SK-MEL-5 (cell line): ENCODE measurements at places on chromosomes 2 and 18.
A peak's percentile ranks its signal among the peaks of the same experiment; 100 is the strongest.

DNA sequence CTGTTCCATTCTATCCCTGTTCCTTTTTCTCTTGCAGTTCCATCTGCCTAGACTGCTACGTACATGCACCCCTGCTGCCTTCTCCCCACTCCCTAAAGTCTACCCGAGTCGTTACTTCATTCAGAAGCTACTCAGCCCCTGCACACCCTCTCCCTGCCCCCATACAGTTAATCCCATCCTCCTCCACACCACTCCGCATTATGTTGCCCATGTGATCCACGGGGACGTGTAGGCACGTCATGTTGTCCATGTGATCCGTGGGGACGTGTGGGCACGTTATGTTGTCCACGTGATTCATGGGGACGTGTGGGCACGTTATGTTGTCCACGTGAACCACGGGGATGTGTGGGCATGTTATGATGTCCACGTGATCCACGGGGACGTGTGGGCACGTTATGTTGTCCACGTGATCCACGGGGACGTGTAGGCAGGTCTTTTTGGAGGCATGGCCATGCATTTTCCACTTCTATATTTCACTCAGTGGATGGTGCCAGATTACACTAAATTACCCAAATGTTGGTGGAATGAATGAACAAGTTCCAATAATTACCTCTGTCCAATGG lies 299.5 kb downstream of the DCDC2C start:
- peak; percentile 13 for DNase-seq

DNA sequence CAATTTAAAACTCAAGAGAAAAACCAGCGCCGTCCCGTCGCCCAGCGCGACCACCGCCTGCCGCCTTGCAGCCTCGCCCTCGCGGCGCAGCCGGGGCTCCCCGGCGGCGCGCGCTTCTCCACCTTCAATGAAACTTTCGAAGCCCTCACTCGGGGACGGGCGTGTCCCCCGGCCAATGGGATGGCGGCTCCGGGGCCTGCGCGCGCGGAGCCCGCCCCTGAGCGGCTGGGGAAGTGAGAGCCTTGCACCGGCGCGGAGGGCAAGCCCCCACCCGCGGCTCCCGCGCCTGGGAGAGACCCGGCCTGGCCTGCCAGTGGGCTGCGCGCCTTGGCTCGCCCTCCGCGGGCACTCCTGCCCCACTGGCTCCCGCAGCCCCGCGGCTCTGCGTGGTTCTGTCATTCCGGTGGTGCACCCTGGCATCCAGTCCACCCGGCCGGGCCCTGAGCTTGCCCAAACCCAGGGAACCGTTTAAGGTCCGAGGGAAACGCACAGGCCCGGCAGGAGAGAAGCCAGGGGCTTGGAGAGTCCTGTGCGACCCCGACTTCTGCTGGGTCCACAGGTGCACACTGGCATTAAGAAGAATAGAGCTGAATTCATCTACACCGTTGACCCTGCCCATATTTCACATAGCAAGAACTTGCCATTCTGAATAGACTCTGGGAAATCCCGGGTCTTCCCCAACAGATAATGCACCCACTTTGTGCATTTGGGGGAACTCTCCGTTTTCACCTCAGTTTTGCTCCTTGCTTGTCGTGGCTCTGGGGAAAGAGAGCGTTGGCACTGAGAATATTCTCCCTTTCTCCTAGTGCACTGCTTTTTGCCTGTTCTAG lies at the start of gene PIEZO2:
Gene PIEZO2 (minus strand): TSS at position 129 of the 830 bp plus-strand sequence. CDS start 981 bp downstream, outside the sequence.
- DNase-seq: peak; percentile 19

- DNase-seq: no peak
These were observed 236.5 kb downstream of the ZNF804A start for GRCh38 chr2:184834699-184835397.

DNA sequence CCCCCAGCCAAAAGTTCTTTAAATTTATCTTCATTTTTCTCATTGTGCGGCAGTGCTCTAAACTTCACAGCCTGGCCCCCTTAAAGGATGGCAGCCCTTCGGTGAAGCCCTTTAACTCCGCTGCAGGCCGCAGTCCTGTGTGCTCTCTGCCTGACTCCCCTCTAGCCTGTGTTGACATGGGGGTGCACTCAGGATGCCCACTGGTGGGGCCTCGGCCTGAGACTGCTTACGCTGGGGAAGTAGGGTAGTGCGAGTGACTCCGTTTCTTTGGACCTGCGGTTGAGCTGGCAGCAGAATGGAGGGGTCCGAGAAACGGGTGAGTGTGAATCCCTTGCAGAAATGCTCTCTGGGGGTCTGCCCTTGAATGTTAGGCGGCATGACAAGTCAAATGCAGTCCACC lies 5.6 kb downstream of the RAB12 start:
- no peak for DNase-seq

DNA sequence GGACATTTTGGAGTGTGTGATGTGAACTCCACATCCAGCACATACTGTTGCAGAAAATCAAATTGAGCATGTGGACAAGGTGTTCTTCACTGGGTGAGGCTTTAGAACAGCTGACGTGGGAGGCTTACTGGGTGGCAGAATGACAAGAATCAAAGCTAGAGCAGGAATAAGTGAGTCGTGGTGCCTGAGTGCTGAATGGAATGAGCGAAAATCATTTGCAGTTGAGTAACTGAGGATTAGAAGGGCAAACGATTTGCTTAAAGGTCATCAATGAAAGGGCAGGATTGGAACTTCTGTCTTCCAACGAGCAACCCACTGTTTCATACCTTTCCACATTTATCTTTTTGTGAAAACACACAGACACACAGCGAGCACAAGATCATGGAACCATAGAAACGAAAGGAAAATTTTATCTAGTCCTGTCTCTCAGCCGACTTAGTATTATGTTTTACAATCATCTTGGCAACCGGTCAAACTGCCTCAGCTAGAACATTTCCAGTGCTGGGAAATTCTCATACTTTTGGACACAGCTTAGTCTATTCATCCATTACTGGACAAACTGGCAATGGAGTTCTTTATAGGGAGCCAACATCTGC lies 7.2 kb upstream of the DAW1 start:
- no peak for DNase-seq

GRCh38 chr2:42102024-42102590 lies 54.3 kb downstream of the PKDCC start:
- no peak for DNase-seq
